ENCODE measurements at places on chromosomes 2 and 18.

GRCh38 chr2:36824273-36824672, 127.8 kb downstream of the VIT start:
- DNase-seq, result no peak

DNA sequence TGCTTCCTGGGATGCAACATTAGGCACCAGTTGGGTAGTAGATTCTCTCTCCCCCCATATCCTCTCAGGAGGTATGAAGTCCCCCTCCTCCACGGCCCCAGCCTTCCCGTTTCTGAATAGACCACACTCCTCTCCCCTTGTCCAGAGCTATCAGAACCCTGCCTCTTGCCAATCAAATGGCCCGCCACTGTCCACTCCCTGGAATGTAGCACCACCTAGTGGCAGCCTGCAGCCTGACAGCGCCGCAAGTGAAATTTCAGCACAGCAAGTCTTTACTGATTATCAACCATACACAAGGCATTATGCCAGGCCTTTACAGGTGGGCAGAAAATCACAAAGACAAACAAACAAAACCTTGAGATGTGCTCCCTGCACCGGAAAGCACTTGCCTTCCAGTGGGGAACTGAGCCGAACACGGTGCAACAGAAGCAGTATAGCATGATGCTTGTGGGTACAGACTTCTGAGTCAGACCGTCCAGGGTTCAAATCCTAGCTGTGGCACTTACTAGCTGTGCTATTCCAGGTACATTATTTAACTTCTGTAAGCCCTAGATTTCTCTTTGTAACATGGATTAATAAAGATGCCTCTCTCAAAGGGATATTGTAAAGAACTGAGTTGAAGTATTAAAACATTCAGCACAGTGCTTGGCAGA, 174.0 kb downstream of the SMAD2 start:
- peak; percentile 12 for DNase-seq

- no peak for DNase-seq
Observed at GRCh38 chr18:7146067-7146466, 28.5 kb upstream of the LAMA1 start.

GRCh38 chr18:59549503-59550173, 147.6 kb downstream of the CCBE1 start:
- no peak for DNase-seq

DNA sequence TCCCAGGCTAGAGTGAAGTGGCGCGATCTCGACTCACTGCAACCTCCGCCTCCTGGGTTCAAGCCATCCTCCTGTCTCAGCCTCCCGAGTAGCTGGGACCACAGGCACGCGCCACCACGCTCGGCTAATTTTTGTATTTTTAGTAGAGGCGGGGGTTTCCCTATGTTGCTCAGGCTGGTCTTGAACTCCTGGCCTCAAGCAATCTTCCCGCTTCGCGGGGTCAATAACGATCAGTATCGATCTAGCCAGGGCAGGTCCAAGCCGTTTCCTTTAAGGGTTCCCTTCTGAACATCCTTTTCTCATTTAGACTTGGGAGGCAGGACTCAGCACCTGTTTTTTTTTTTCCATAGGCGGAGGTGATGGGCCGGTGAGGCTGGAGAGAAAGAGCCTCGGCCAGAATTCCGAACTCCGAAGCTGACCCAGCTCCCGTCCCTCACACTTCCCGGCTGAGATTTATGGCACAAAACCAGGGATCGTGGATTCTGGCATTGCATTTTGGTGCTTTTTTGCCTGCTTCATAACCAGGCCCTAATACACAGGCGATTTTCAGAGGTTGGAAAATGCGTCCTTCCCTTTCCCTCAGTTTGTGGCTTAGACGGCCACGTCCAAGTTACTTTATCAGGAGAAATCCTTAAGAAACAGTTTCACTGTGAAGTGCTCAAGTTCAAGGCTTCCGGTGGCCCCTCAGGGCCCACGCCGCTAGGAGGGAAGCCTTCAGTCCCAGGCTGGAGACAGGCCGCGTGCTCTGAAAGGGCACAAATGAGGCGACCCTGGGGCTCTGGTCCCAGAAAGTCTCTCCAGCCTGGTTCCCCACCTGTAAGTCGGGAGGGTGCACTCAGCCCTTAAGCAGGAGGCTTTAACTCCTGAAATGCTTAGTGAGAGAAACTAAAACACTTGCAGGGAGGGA, 998 bp upstream of the SLC66A3 start:
- DNase-seq, result no peak

GRCh38 chr2:61658841-61659780, 121.0 kb upstream of the XPO1 start:
- no peak for DNase-seq

GRCh38 chr2:190869721-190870120, 10.9 kb upstream of the GLS start:
- DNase-seq, result no peak

GRCh38 chr2:67840460-67841068, 222.2 kb downstream of the C1D start:
- DNase-seq, result no peak

DNA sequence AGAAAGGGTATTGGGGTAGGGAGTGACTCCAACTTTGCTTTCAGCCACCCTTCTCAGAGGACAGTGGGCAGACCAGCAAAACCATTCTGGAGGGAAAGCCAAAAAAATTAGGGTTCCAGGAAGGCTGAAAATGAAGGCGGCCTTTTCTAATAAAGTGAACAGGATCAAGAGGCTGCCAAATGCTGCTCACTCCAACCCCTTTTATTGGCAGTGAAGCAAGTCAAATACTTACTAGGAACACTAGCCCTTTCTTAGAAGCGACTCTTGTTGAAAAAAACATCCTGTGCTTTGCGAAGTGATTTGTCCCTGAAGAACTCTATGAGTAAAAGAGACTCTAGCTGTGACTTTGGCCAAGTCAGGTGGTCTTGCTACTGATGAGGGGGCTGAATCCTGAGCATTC, 83.6 kb upstream of the CYP1B1 start:
- no peak for DNase-seq

DNA sequence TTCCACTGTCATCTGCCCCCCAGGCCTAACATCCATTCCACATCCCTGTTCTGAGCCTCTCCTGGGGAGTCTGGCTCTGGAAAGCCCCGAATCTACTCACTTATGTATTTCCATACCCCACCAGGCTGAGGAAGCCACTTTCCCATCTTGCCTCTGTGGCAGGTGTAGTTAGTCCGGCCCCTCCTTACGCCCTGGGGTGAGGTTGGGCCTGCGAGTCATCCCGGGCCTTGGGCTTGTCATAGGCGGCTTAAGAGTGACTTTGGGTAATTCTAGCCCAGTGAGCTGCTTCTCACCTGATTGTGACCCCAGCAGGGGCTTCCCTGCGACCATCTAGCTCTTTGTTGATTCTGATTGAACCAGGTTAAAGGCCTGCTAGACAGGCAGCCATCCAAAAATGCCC, 21.1 kb downstream of the PCARE start:
- DNase-seq, result no peak

DNA sequence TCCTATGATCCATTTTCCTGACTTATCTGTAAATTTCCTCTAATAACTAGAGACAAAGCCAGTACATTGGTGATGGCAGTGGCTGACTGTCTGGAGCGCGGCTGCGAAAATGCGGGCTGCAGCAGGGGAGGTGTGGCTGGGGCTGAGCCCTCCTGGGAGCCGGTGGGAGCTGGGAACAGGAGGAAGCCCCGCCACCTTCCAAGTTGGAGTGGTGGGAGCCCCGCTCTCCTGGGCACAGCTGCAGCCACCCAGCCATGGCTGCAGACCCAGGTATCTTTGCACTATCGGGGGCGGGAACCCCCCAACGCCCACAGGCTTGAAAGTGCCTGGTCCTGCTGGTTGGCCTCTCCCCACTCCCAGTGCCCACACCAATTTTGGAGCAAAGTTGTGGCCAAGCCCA, 633.0 kb upstream of the TMEFF2 start:
- DNase-seq, result no peak

GRCh38 chr2:85185431-85185940, 52.3 kb downstream of the TCF7L1 start:
- no peak for DNase-seq

DNA sequence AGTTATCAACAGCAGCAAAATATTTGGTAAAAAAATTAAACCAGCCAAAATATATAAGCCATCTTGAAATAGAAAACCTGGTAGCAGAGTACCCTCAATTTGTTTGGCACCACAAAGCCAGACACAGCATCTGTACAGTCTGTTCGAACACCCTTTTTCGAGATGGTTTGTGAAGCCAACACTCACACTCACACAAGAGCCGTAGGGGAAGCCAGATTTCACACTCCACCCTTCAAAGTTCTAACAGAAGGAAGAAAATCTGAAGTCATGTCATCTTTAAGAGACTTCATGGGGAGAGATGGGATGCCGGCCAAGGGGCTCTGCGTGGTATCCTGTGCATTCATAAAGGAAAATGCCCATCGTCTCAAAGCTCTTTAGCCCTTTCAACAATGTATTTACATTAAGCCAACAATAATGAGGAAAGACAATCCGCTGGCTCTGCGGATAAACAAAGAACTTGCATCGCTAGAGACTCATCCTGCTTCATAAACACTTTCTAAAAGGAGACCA, 451.5 kb upstream of the CHST9 start:
- DNase-seq, result no peak

DNA sequence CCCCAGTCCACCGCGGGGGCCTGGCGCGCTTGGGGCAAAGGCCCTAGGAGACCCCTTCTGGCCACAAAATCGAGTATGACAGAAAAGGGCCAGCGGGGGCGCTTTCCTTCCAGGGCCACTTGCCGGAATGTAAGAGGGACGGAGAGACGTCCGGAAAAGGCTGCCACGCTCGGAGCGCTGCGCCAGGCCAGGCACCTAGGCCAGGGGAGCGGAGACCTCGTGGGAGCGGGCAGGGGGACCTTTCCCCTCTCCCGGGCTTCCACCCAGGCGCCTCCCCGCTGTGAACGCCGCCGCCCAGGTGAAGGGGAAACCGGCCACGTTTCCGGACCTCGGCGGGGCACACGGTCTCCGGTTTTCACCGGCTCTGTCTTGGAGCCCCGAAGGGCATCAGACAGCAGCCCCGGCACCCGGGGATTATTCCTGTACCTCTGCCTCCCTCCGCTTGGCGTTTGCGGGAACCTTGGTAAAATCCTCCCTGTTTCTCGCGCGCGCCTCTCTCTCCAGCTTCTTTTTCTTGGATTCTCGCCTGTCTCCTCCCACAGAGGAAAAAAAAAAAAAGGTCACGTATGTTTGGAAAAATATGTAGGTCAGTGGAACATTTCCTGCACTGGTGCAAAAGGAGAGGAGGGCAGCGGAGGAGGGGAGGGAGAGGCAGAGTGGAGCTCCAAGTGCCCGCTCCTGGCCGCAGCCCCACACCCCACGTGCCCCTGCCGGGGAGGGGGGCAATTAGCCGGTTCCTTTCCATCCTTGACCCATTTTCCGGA, 1.2 kb upstream of the NPAS2 start:
- no peak for DNase-seq

- DNase-seq, result no peak
Observed at GRCh38 chr2:23500836-23501235, 115.9 kb downstream of the KLHL29 start.

- no peak for DNase-seq
Observed at GRCh38 chr2:127107622-127107999, 657 bp upstream of the BIN1 start.

DNA sequence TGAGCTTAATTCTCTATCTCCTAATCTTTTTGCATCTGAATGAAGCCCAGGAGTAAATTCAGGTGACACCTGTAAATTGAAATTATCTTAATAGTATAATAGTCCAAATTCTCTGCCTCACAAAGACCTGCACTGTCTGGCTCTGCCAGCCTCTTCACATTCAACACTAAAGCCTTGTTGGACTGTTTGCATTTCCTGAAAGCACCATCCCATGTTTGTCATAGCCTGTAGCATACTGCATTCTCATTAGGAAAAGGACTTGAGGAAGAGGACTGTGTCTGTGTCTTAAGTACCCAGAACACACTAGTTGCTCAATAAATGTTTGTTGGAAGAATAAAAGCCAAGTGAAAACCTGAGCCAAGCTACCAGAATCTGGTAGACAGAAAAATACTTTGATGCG, 42.9 kb upstream of the GRHL1 start:
- no peak for DNase-seq

DNA sequence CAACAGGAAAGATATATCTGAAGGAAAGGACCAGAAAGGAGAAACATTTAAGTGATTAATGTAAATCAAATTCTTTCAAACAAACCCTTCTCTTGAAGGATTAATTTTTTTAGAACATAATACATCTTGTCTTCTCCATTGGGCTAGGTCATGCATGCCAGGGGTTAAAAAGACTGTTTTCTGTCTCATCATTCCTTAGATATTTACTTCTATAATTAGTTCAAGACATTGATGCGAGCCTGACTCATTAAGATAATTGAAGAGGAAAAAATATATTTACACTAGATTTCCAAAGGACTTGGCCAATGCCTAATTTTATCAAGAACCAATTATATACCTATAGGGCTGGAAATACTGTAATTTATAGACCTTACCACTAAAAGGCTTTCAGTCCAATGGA, 166.6 kb upstream of the SETBP1 start:
- DNase-seq, result no peak

GRCh38 chr2:105432749-105433148, 33.9 kb upstream of the FHL2 start:
- DNase-seq, result no peak

GRCh38 chr2:105893011-105893995, 148.6 kb downstream of the NCK2 start:
- DNase-seq, result no peak

GRCh38 chr2:30737326-30737610, 70.0 kb downstream of the CAPN13 start:
- no peak for DNase-seq

- no peak for DNase-seq
Observed at GRCh38 chr2:127508631-127509034, 17.7 kb downstream of the IWS1 start.

- DNase-seq, result no peak
Observed at GRCh38 chr2:10141736-10142639, 19.4 kb downstream of the RRM2 start.

- DNase-seq, result no peak
Observed at GRCh38 chr2:23692263-23692662, 234.7 kb downstream of the ATAD2B start.

DNA sequence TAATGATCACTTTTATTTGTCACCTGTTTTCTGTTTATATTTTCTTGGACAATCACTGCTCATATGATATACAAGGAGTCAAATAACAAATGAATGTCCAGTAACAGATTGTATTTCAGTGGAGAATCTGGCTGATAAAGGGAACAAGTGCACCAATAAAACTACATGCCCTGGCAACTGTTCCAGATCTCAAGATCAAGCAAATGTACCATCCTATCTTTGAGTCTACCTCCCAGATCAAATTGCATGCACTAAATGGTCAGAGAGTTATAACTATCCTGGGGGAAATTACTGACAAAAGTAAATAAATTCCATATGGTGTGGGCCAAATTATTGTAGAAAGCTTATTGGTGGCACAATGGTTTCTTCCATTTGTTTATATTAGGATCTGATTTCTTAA, 452.8 kb downstream of the MBD2 start:
- DNase-seq, result no peak

All from stimulated activated CD8-positive, alpha-beta memory T cell treated with anti-CD3 and anti-CD28 coated beads, Interleukin-4, amount 100 ng/mL, for 4 hours (primary cell).